IMR-90 (cell line): ENCODE measurements at places on chromosomes 2 and 18. TPM values are rescaled to one million over a fixed set of nuclear protein-coding genes. Genes with fewer than 3 reads are reported as not detected.
A peak's percentile ranks its signal among the peaks of the same experiment; 100 is the strongest.

Gene DYNAP
- total RNA-seq = not detected in 2 replicates

- DNase-seq = no peak
These were observed 669 bp downstream of the MARCHF7 start for GRCh38 chr2:159712929-159713420.

GRCh38 chr2:134782792-134783191 lies 55.6 kb upstream of the ACMSD start:
- peak; percentile 6 for DNase-seq

Gene SPDYA
- not detected in 2 replicates for total RNA-seq

- DNase-seq = peak; percentile 2
These were observed 118.0 kb upstream of the MSTN start for GRCh38 chr2:190180313-190181122.

Gene AKAIN1
- not detected in 2 replicates for total RNA-seq

GRCh38 chr18:5425721-5426120 lies 118.1 kb downstream of the EPB41L3 start:
- DNase-seq = no peak

- no peak for DNase-seq
These were observed 1702.6 kb upstream of the LRRTM1 start for GRCh38 chr2:82007071-82007664.

Gene RAPH1
- total RNA-seq = 13.1 and 15.1 TPM in 2 replicates

Gene LBX2
- 0.18 and 0.56 TPM in 2 replicates for total RNA-seq

- peak; percentile 38 for DNase-seq
These were observed 3.9 kb upstream of the SRBD1 start for GRCh38 chr2:45614871-45615415.

GRCh38 chr2:157024129-157024528 lies 233.4 kb upstream of the GALNT5 start:
- no peak for DNase-seq

Gene TMEM150A
- 4.7 and 4.8 TPM in 2 replicates for total RNA-seq

- DNase-seq = peak; percentile 18
These were observed 324.0 kb downstream of the TXNL1 start for GRCh38 chr18:56314396-56314795.

- no peak for DNase-seq
These were observed 18.0 kb upstream of the DAPL1 start for GRCh38 chr2:158777077-158777476.

- DNase-seq = peak; percentile 95
These were observed 5.1 kb downstream of the HNMT start for GRCh38 chr2:137969418-137969765.

Gene ABCG8
- total RNA-seq = not detected in 2 replicates

Gene ANKMY1
- 2.9 and 3.3 TPM in 2 replicates for total RNA-seq

DNA sequence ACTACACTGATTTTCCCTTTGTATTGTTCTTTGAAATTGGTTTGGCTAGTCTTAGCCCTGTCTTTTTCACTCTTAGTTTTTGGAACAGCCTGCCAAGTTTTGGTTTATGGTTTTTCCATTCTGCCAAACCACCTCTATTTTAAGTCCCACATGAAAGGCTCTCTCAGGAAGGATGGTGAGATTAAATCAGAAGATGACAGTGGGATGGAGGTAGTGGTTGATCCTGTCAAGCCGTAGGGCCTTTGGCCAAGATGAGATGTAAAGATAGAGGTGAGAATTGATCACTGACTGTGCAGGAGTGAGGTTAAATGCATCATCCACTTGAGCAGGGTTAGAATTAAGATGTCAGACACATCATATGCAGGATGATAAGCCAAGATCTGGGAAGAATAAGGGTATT lies 948.5 kb downstream of the SLC4A3 start:
- no peak for DNase-seq

Gene HSBP1L1
- 7.8 and 8.6 TPM in 2 replicates for total RNA-seq

- no peak for DNase-seq
These were observed 143.3 kb upstream of the TACR1 start for GRCh38 chr2:75342504-75343175.

GRCh38 chr2:33696234-33696633 lies 97.1 kb upstream of the FAM98A start:
- DNase-seq = no peak

Gene MAL
- total RNA-seq = not detected in 2 replicates

Gene SULT1C4
- total RNA-seq = 0.36 and 0.56 TPM in 2 replicates

- no peak for DNase-seq
These were observed 888 bp upstream of the ADCY3 start for GRCh38 chr2:24920809-24921441.

Gene CMPK2
- total RNA-seq = 0.18 and 0.28 TPM in 2 replicates

DNA sequence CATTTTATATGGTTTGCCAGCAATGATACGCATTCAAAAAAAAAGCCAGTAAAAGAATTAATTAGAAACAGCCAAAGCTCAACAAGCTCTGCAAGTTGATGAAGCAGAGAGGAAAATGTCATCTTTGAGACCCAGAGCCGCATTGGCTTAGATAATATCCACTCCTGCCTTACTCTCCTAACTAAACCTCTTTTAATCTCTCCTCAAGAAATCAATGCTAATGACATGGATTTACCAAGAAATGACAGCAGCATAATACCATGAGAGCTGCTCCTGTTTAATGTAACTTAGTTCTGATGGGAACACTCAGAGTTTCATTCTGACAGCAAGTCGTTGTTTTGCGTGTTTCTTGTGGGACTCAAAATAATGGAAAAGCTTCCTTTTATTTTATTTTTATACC lies 1099.4 kb upstream of the PIK3C3 start:
- no peak for DNase-seq

- DNase-seq = no peak
These were observed 149.4 kb upstream of the SLC1A4 start for GRCh38 chr2:64839844-64840243.

Gene GATA6
- 2.5 and 3.3 TPM in 2 replicates for total RNA-seq

GRCh38 chr2:43158259-43158880 lies 68.0 kb downstream of the ZFP36L2 start:
- peak; percentile 75 for DNase-seq

DNA sequence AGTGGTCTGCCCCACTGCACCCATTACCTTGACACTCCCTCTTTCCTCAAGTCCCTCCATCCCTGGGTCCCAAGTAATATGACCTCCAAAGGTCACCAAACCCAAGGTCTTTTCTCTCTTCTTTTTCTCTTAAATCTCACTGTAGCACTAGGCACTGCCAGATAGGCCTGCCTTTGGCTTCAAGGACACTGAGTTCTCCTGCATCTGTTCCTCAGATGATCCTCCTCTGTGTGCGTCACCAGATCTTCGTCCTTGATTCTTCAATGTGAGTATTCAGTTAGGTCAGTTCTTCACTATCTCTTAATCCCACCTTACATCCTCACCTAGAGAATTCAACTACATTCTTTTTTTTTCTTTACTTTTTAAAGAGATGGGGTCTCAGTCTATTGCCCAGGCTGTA lies 249.2 kb downstream of the NBAS start:
- no peak for DNase-seq

GRCh38 chr18:54433857-54434256 lies 76.2 kb downstream of the C18orf54 start:
- DNase-seq = no peak

DNA sequence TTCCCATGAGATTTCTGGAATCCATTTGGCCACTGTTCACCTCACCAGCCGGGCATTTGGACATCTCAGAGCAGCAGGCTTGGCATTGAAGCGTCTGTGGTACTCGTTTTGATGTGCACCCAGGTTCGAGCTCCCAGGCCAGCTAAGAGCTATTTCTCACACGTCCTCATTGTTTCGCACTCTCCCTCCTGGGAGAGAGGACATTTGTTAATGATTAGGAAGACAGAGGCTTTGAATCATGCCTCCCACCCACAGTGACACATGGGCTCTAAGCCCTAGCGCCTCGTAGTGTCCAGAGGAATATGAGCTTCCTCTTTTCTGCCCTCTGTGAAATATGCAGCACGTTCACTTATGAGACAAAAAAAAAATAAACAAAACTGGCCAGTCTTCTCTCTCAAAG lies 361.8 kb downstream of the RND3 start:
- peak; percentile 86 for DNase-seq

Gene RTP5
- total RNA-seq = not detected in 2 replicates

Gene TUBA3E
- total RNA-seq = not detected in 2 replicates

Gene ASPRV1
- total RNA-seq = 0.18 and 0.28 TPM in 2 replicates

Gene GPR75
- total RNA-seq = 1.4 and 1.7 TPM in 2 replicates

DNA sequence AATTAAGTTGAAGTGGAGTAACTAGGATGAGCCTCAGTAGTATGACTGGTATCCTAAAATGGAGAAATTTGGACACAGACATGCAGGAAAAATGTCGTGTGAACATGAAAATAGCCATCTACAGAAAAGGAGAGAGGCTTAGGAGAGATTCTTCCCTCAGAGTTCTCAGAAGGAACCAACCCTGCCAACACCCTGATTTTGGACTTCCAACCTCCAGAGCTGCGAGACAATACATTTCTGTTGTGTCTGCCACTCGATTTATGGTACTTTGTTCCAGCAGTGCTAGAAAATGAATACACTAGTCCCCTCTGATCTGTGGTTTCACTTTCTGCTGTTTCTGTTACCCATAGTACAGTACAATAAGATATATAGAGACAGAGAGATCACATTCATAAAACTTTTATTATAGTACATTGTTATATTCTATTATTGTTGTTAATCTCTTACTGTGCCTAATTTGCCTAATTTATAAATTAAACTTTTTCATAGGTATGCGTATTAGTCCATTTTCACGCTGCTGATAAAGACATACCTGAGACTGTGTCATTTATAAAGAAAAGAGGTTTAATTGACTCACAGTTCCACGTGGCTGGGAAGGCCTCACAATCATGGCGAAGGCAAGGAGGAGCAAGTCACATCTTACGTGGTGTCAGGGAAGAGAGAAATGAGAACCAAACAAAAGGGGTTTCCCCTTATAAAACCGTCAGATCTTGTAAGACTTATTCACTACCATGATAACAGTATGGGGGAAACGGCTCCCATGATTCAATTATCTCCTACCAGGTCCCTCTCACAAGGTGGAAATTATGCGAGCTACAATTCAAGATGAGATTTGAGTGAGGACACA lies 41.3 kb downstream of the PLEKHA3 start:
- DNase-seq = no peak

Gene ERICH2
- not detected in 2 replicates for total RNA-seq

DNA sequence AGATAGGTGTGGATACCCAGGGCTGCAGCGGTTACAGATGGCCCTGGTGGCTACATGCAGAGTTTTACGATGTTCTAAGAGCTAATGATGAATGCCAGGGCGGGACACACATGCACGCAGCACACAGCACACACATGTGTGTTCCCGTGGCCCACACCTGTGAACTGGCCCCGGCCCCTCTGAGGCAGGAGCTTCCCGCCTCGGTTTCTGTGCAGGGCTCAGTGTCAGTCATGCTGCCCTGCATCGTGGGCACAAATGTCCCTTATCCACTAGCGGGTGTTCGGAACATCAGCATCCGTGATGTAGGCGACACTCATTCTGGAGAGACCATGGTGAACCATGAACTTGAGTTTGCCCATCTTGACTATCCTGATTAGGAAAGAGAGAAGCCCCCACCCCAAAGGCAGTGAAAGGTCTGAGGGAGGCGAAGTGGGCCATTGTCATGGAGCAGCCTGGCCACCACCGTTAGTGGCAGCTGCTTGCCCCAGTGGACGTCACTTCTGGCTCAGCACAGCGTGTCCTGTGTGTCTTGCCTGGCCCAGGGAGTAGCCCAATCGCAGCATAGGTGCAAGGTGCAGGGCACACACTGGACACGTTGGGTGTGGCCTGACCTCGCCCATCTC lies 43.8 kb downstream of the DCDC2C start:
- no peak for DNase-seq

GRCh38 chr18:57780706-57781347 lies 22.3 kb downstream of the ATP8B1 start:
- DNase-seq = peak; percentile 94

DNA sequence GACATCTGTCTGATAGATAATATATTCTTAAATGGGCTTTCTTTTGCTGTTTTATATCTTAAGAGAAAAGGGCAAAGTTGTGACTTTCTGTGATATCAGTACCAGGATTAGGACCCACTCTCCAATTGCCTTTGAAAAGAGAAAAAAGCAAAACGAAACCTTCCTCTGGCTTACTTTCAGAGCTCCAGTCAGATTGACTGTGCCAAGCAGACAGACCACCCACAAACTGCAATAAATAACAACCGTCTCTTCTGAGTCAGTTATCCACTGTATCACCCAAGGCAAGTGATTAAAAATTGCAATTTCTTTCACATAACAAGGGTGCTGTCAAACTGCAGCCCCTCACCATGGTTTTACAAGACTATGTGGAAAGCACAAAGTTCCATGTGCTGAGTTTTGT lies 230.5 kb upstream of the SETBP1 start:
- no peak for DNase-seq

DNA sequence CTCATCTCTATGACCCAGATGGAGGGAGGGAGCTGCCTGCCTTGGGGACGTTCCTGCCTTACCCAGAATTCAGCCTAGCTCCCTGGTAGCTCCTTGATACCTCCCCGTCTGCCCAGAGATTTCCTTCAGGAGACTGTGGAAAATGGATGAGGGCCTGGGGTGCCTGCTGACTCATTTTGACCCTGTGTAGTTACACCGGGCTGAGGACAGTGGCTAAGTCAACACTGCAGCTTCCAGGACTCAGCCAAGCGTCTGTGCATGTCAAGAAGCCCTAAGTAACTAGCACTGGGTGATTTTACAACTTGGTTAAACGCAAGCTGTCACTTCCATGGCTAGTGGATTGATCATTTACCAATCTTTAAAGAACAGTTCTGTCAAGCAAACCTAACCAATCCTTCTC lies 23.3 kb upstream of the EPAS1 start:
- DNase-seq = no peak

DNA sequence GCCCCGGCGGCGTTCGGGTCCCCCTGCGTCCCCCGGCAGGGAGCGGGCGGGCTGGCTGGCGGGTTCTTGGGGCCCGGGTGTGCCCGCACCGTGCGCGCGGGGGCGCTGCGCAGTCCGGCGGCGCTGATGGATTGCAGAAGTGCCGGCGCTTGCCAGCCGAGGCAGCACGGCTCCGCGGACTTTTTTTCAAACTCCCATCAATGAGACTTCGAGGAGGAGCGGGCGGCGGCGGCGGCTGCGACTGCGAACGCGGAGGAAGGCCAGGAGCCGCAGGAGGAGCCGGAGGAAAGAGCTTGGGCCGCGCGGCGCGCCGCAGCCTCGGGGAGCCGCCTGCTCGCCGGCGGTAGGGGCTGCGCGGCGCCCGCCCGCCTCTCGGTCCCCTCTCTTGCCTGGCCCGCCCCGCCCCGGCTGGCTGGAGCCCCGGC lies at the start of gene GLI2:
TSS of gene GLI2 (plus strand) at position 123 of the 425 bp plus-strand sequence. CDS start 61,453 bp downstream, outside the sequence.
- DNase-seq = peak; percentile 87

Gene FBXO48
- 0.18 and 0.28 TPM in 2 replicates for total RNA-seq

DNA sequence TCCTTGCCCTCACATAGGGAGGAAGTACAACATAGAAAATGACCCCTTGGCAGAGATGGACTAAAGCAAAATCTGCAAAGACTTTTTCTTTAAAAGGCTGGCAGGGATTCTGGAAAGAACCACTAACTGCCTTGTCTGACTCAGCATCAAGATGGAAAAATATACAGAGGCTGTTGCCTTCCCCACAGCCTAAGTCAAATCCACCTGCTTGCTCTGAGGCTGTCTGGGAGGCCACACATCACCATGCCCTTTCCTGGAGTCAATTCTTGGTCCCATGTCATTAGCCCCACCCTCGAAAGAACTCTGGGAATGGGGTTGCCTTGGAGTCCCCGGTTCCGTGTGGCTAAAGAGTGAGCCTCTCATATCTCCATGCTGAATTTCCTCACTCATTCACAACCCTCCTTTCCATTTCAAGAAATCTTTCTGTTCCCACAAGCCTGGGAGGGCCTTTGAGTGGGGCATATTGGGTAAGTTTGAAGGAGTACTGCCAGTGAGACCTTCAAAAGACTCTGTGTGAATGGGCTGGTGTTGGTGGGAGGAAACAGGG lies 39.4 kb downstream of the BMP10 start:
- DNase-seq = peak; percentile 83

GRCh38 chr2:63903003-63903402 lies 61.3 kb downstream of the UGP2 start:
- peak; percentile 26 for DNase-seq
